A172 (cell line): ENCODE measurements at places on chromosomes 16 and 17. TPM values are rescaled to one million over a fixed set of nuclear protein-coding genes. Genes with fewer than 3 reads are reported as not detected.

GRCh38 chr17:69961501-69962145 is 113.4 kb upstream of the KCNJ16 start:
- no peak for DNase-seq

The CARD14 gene
- 0.52 and 6.4 TPM in 2 replicates for total RNA-seq

DNA sequence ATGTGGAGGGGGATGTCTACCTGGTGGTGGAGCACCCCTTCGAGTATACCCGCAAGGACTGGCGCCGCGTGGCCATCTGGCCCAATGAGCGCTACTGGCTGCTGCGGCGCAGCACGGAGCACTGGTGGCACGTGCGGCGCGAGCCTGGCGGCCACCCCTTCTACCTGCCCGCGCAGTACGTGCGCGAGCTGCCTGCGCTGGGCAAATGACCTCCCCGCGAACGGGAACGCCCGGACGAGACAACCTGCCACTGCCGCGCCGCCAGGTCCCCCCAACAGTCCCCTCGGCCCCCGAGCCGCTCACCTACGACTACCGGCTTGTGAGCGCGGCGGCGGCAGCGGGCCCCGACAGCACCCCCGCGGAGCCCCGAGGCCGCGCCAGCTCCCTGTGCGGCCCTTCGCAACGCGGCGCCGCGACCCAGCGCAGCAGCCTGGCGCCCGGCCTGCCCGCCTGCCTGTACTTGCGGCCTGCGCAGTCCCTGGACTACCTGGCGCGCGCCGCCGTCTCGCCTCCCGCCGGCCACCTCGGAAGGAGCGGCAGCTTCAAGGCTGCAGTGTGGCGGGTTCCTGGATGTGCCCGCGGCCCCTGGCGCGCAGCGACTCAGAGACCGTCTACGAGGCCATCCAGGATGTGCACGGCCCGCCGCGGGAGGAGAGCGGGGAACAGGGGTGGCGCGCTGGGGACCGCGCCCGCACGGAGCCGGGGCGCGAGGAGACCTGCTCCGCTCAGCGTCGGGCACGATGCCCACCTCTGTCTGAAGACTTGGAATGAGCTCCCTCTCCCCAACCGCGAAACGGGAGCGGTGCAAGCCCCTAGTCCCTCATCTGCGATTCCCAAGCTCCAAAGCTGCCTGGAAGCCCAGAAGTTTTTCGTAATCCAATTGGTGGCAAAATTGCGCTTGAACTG is 48.7 kb upstream of the AMZ2 start:
- no peak for DNase-seq

DNA sequence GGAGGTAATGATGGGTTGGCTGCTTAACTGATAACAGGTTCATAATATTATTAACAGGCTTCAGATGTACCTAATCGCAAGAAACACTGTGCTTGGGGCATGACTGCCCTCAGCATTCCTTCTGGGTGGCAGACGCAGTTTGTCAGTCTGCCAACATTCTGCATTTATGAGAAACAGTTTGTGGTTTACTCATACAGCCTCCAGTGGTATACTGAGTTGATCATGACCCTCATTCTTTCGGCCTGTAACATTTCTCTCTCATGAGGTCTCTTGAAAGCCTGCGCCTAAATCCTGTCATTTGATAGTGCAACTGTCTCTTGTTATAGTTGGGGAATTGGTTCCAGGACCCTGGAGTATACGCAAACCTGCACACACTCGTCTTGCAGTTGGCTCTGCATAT is 4.9 kb upstream of the RUSF1 start:
- DNase-seq = peak; percentile 63

The CCL4L2 gene
- not detected in 2 replicates for total RNA-seq

GRCh38 chr16:87979352-87979751 is 28.1 kb downstream of the BANP start:
- no peak for DNase-seq

The CBFA2T3 gene
- total RNA-seq = 0.05 TPM in 1 of 2 replicates, not detected in the other

DNA sequence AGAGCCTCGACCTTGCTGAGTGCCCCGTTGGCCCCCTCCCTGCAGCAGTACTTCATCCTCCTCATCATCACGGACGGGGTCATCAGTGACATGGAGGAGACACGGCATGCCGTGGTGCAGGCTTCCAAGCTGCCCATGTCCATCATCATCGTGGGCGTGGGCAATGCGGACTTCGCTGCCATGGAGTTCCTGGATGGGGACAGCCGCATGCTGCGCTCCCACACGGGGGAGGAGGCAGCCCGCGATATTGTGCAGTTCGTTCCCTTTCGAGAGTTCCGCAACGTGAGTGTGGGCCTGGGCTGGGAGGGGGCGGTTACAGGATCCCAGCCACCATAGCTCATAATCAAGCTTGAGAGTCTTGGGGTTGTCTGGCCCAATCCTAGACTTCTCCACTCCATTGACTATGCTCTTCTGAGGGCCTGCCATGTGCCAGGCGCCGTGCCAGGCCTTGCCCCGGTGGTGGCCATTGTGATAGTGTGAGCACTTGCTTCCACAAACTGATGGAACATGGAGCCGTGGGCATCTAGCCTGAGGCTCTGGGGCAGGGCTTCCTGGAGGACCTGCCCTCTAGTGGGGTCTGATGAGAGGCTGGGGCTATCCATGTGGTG is 39.7 kb downstream of the PSME3IP1 start:
- DNase-seq = no peak

The NETO2 gene
- 19.9 and 34.5 TPM in 2 replicates for total RNA-seq

The SCRN2 gene
- total RNA-seq = 56.8 and 65.4 TPM in 2 replicates

GRCh38 chr16:27978876-27979275 is 84.6 kb downstream of the GSG1L start:
- no peak for DNase-seq

DNA sequence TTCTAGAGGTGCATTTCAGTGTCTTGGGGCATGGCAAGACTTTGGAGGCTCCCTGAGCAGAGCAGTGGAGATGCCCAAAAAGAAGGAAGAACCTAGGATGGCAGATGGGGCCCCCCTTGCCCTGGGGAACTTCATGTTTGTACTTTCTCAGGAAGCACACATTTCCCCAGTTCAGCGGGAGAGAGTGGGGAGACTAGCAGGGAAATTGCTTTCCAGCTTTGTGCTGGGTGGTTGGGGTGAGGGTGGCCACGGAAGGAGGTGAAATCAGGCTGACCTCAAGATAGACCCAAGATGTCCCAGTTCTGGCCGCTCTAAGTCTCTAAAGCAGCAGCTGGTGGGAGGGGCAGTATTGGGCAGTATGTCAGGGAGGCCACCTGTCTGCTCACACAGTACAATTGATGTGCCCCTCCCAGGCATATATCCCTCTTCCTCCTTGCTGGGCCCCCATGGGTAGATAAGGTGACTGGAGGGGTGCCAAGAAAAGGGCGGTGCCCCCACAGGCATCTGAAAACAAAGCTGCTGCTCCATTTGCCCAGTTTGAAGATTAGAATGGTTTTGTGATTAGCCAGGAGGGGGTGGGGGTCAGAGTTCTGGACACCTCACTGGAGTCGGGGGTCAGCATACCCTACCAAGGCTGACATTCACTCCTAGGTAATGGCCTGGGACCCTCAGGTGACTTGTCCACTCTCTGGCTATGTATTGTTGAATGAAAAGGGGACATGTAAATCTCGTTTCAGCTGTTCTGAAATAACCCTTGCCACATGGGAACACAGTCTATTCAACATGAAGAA is 17.1 kb upstream of the NAGLU start:
- DNase-seq = peak; percentile 99

DNA sequence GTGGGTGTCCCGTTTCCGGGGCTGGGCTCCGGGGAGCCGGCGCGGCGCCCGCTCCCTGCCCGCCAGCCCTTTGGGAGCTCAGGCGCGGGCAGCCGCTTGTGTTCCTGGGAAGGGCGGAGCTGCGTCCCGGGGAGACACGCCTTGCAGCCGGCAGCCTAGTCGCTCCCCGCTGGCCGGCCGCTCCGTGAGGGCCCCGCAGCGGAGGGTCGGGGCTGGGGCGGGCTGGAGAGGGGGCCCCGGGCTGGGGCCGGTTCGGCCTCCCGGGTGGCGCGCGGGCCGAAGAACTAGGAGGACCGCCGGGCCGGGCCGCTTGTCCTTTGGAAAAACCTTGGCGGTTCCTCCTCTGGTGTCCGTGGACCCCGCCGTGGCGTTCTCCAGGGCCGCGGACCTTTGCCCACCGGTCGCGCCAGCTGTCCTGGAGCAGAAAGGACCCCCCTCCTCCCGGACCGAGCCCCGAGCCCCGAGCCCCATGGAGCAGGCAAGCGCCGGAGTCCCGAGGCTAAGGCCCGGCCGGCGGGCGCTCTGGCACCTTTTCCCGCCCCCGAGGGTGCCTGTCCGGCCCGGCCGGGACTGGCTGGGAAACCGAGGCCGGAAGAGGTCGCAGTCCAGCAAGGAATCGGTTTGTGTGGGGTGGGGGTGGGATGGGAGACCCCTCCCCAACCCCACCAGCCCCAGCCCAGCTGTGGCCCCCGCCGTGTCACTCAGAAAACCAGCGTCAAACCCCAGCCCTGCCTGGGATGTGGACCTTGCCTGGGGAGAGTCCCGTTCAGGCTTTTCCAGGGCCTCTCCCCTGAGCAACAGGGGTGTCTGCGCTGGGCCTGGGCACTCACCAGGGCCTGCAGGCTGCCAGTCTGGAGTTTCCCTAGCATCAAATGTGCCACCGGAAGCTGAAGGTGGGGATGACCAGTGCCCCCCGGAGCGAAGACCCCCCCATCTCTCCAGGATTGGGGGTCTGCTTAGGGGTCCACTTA is 6.8 kb upstream of the TBC1D3B start:
- DNase-seq = no peak

The FAM234A gene
- 72.1 and 106 TPM in 2 replicates for total RNA-seq

GRCh38 chr16:649631-650030 is 466 bp downstream of the WDR90 start:
- DNase-seq = no peak

DNA sequence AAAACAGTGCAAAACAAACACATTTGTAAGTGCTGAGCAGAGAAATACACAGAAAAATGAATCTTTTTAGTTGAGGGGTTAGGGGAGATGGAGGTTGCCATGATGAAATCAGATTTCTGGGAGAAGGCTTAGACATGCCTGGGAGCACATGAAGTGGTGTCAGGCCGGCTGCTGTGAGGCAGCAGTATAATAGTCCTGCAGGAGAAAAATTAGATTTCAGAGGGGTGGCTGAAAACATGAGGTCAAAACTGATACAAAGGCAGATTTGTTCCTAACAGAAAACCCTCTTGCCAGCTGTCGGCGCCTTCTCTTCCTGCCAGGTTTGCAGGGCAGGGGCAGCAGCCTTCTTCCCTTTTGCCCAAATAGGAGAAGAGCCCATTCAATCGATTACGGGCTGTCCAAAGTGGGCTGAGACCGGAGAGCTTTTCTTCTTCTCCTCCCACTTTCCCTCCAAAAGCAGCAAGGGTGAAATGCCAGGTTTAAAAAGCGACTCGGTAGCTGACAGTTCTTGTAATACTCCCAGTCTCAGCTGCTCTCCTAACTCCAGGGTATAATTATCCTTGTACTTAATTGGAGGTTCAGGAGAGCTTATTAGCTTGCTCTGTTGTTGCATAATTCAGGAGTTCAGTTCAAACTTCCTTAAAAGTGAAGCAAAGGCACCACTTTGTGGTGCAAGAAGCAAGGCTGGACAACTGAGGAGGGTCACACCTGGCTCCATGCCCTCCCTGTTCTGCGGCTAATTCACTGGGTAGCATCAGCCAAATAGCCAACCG is 80.0 kb downstream of the PCTP start:
- DNase-seq = no peak

GRCh38 chr16:69633375-69633774 is 67.6 kb downstream of the NFAT5 start:
- no peak for DNase-seq

GRCh38 chr16:52634528-52634927 is 87.6 kb upstream of the TOX3 start:
- no peak for DNase-seq

DNA sequence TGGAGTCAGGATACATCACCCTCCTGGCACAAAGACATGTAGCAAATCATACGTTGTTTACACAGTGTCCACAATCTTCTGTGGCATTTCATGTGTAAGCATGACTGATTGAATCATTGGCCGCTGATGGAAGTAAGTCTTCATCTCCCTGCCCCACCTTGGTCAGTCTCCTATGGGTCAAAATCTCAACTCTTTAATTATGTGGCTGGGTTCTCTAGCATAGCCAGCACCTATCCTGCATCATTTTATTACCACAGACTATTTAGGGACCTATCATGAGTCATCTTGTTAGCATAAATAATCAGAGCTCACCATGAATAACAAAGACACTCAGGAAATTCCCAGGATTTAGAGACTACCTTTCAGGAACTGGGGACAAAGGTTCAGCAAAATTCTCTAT is 15.9 kb downstream of the TANC2 start:
- peak; percentile 31 for DNase-seq

DNA sequence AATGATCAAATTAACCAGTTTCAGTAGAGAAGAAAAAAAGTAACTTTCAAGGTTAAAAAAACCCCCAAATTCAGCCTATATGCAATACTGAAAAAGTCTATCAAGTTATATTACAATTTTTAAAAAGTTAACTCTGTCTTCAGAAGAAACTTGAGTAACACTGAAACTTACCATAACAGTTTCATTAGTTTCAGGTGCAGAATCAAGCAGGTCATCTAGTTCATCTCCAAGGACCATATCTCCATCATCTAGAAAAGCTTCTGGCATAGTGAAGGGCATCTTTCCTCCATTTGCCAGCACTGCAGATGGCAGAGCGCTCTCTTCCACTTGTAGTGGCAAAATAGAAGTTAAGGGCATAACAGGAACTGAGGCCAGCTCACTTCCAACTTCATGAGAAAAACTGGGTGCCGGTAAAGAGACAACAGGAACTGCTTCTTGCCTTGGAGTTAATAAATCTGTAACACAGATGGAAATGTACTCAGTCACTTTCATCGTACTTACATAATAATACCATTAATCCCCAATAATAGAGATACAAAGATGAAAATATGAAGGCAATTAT is 22.9 kb downstream of the ZC3H7A start:
- DNase-seq = no peak

- DNase-seq = no peak
These were observed 223.4 kb upstream of the TNRC6C start for GRCh38 chr17:77735081-77735565.

DNA sequence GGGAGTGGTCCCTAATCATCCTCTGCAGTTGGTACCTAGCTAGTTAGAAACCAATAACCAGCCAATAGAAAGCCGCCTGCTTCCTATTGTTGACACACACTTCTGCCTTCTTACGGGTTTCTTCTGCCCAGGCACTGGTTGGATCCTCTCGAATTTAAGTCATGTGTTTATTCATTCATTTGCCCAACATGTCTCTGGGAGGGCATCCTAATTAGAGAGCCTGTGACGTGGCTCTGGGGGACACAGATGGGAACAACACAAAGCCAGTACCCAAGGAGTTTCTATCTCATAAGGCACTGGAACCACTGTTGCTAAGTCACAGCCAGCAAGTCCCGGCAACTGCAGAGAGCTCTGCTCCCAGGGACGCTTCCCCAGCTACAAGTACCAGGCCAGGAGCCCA is 300.7 kb upstream of the TNRC6C start:
- no peak for DNase-seq

The HSF5 gene
- not detected in 2 replicates for total RNA-seq

- DNase-seq = no peak
These were observed 872 bp downstream of the ELMO3 start for GRCh38 chr16:67199808-67200198.

The FAM20A gene
- not detected in 2 replicates for total RNA-seq
